NCI-H774 (cell line): ENCODE measurements at places on chromosomes 12 and 14.

DNA sequence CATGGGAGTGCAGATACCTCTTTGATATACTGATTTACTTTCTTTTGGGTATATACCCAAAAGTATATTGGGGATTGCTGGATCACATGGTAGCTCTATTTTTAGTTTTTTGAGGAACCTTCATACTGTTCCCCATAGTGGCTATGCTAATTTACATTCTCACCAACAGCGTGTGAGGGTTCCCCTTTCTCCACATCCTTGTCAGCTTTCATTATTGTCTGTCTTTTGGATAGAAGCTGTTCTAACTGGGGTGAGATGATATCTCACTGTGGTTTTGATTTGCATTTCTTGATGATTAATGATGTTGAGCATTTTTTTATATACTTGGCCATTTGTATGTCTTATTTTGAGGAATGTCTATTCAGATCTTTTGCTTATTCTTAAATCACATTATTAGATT lies 44.1 kb upstream of the JDP2 start:
- no peak for DNase-seq

- peak; percentile 46 for DNase-seq
These were observed 449 bp upstream of the LTBP2 start for GRCh38 chr14:74612350-74613021.

- no peak for DNase-seq
These were observed 851.2 kb downstream of the GALC start for GRCh38 chr14:87141801-87142200.

- DNase-seq = no peak
These were observed 51.5 kb downstream of the DUSP16 start for GRCh38 chr12:12511021-12511783.

DNA sequence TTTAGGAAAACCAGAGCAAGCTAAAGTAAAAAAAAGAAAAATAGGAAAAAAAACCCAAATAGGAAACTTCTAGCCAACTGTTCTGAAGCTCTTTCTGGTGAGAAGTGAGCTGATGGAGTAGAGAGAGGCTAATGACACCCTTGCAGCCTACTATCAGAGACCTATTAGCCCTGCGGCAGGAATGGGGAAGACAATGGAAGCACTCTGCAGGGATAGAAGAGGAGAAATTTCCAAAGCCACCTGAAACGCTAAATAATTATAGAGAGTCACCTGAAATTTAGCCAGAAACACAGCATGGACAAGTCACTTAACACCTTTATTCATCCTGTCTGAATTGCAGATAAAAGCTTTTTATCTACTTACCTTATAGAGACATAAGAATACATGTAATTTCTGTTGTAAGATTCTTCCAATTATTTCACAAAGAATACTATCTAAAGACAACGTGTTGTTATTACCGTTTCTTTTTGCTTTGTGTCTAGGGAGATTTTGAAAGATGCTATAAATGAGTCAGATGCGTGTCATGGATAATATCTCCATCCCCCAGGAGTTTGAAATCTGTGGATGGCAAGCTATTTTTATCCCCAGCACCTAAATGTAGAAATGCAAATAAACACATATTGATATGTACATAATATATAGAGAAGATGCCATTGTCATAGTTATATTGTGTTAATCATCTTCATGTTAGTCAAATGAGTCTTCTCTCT lies 138.6 kb downstream of the TPH2 start:
- DNase-seq = no peak

DNA sequence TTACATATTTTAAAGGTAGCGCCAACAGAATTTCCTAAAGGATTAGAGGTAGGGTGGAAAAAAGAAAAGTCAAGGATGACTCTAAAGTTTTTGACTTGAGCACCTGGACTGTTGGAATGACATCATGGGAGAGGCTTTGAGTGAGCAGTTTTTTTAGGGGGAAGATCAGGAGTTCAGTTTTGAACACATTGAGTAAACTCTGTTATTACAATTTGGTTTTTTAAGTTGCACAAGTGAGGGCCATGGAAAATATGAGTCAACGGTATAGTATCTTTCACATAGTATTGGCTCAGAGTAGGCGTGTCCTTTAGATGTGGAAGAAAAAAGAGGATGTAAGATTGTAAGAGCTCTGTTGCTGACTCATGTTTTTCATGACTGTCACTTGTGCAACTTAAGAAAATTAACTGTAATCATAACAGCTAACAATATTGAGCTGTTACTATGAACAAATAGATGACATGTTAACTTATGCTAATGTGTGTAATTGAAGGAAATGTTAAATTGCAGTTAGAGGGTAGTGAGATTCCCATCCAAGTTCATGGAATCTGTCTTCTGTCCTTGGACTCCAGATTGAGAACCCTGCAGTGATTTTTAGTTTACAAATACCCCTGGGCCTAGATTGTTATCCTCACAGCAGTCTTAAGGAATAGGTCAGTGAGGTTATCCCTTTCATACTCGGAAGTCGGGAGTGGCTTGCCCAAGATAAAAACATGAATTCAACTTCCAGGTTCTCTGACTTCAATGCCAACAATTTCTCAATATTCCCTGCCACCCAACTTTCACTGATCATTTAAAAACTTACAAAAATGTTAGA lies 48.2 kb upstream of the ATP2B1 start:
- DNase-seq = no peak

GRCh38 chr12:79933532-79934264 lies 1.2 kb downstream of the PPP1R12A start:
- no peak for DNase-seq

- DNase-seq = no peak
These were observed 103.1 kb upstream of the GARIN6 start for GRCh38 chr12:99544457-99544856.

DNA sequence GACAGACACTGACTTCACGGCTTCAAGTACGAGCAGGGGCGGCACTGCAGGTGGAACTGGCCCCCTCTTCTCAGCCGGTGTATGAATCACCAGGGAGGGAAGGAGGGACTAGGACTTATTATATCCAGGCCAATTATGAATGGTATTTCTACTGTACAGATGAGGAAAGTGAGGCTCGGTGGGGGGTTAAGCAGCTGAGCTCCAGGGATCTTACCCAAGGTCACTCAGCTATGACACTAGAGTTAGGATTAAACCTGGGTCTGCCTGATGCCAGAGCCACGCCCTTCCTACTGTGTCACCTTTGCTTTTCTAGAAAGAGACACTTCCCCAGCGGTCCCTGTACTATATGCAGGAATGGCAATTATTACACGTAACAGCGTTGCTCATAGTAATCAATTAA lies 42.2 kb upstream of the NRXN3 start:
- no peak for DNase-seq

DNA sequence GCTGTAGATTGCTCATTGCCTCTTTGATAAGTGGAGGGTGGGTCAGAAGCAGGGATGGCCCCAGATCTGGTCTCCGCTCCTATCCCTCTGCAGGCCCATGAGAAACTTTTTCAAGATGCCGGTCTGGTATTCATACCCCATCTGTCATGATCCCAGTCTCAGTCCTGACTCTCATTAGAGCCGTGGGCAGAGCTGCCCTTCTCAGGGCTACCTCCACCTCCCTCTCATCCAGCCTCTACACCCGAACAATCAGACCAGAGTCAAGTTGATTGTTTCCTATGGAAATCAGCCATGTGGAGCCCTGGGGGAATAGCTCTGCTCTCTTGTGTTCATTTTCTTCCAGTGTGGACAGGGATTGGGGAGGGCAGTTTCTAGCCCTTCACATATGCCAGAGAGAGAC lies 45.8 kb downstream of the NEUROD4 start:
- no peak for DNase-seq

DNA sequence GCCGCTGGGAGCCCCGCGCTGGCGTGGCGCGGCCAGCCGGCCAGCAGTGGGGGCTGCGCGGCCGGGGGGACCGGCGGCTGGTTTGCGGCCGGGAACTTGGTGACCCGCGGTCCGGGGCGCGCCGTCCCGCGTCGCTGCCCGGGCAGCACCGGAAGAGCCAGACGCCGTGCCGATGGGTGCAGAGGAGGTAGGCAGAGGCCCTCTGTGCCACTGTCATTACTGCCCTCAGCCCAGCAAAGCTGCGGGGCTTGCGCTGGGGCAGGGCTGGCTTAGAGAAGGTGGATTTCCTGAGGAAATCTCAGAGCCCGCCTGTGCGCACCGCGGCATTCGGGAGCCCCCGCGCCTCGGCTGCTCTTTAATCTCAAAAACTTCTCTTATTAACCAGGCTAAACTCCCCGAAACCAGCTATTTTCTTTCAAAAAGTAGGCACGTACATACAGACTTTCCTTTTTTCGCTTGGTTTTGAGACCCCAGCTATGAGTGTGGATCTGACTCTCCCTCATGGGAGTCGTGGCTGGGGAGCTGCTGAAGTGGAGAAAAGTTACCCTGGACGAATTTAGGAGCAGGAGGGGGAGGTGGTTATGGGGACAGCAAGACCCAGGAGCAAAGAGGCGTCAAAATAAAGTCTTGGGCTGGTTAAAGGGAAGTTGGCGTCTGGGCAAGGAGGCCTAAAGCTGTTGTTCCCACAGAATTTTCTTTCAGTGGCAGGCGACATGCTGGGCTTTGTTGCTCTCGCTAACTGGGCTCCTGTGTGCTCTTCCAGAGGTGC lies 802 bp downstream of the SUSD6 start:
- no peak for DNase-seq
